ENCODE measurements at places on chromosomes 12 and 14. TPM values are rescaled to one million over a fixed set of nuclear protein-coding genes. Genes with fewer than 3 reads are reported as not detected.

DNA sequence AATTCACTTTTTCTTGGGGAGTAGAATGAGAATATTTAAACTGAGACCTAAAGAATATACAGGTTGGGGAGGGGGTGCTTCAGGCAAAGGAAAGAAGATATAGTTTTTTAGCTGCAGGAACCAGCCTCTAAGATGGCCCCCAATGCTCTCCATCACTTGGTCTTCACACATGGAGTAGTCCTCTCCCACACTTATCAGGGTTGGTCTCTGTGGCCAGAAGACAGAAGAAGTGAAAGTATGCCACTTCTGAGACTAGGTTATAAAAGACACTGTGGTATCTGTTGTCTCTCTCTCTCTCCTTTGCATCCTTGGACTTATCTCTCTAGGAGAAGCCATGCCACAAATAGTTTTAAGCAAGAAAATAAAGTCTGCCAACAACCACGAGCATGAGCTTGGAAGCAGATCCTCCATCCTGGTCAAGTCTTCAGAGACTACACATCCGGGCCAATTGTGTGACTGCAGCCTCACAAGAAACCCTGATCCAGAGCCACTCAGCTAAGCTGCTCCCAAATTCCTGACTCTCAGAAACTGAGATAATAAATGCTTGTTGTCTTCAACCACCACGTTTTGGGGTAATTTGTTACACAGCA lies 18.0 kb downstream of the PUS7L start:
- DNase-seq: no peak

GPRC5D gene
- not detected for total RNA-seq

DNA sequence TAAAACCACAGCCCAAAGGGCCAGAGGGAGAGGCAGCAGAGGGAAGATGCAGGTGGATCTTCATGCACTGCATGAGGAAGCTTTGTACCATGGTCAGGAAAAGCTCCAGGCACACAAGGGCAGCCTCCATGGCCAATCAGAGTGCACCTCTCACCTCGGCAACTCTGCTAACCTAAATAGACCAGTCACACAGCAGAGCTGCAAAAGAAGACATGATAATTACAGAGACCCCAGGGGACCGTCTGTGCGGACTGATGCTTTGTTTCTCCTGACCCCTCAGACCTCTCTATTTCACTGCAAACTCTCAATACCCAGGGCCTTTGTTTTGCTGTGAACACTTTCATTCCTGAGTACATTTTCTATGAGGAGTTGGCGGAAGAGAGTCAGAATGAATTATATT lies 10.7 kb upstream of the TCL1B start:
- DNase-seq: no peak

SLC6A12 gene
- not detected for total RNA-seq

NRXN3 gene
- total RNA-seq: 2.3 TPM

GRCh38 chr14:75427126-75427481 lies 718 bp upstream of the JDP2 start:
- no peak for DNase-seq

DNA sequence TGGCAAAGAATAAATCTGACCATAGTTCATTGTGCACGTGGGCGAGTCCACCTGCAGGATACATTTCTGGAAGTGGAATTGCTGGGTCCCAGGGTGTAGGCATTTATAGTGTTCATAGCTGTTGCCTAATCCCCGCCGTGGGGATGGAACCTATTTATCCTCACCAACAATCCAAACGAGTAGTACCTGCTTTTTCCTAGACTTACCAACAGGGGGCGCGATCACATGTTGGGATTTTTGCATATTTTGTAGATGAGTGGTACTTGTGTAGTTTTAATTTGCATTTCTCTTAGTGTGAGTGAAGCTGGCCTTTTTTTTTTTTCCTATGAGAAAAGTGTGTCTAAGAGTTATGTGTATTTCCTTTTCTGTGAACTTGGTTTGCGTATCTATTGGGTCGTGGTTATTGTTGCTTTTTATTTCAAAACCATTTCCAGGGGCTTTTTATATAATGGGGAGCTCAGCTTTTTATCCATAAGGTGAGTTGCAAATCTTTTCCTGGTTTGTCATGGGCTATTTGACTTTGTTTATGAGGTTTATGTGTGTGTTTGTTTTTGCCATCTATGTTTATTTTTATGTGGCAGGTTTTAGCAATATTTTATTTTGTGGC lies 67.2 kb downstream of the CCDC92 start:
- DNase-seq: peak; percentile 80

- DNase-seq: no peak
Observed at GRCh38 chr12:92657770-92658169, 45.0 kb upstream of the PLEKHG7 start.

MYF5 gene
- not detected for total RNA-seq

GRCh38 chr14:43085819-43086218 lies 1421.3 kb downstream of the FSCB start:
- DNase-seq: no peak

GRCh38 chr14:64800000-64800399 lies 79.7 kb downstream of the SPTB start:
- no peak for DNase-seq

SIX4 gene
- total RNA-seq: 3.3 TPM

KCNH5 gene
- 1.3 TPM for total RNA-seq

DNA sequence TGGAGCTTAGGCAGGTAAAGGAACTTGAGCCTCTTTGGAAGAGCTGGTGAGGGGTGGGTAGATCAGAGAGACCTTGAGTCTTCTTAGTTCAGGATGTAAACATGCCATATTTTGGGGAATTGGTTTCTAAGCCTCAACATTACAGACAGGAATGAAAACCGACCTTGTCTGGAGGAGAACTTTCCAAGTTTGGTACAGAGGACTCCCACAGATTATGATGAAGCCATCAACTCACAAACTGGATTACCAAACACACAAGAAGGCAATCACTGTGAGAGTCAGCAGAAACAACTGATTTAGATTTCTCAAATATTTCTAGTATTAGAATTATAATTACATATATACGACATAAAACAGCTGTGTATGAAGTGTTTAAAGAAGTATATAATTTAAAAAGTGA lies 22.3 kb upstream of the AMN1 start:
- DNase-seq: no peak

TAS2R46 gene
- 0.67 TPM for total RNA-seq

Data from right atrium auricular region (tissue), 2 donors.